ENCODE measurements at places on chromosomes 4 and X.

- DNase-seq, result no peak
Measured at GRCh38 chr4:87188932-87189331, 31.5 kb downstream of the KLHL8 start.

GRCh38 chrX:38249965-38250364 is 29.3 kb upstream of the SRPX start:
- DNase-seq, result no peak

- DNase-seq, result no peak
Measured at GRCh38 chr4:10696253-10696652, 11.7 kb upstream of the CLNK start.

GRCh38 chr4:133137571-133137970 is 11.5 kb upstream of the PCDH10 start:
- no peak for DNase-seq

- DNase-seq, result no peak
Measured at GRCh38 chrX:69357317-69357716, 146.8 kb upstream of the NALF2 start.

GRCh38 chrX:42530027-42530426 is 247.9 kb downstream of the PPP1R2C start:
- DNase-seq, result peak; percentile 46

GRCh38 chr4:44447563-44448504 is 775 bp downstream of the KCTD8 start:
- no peak for DNase-seq

DNA sequence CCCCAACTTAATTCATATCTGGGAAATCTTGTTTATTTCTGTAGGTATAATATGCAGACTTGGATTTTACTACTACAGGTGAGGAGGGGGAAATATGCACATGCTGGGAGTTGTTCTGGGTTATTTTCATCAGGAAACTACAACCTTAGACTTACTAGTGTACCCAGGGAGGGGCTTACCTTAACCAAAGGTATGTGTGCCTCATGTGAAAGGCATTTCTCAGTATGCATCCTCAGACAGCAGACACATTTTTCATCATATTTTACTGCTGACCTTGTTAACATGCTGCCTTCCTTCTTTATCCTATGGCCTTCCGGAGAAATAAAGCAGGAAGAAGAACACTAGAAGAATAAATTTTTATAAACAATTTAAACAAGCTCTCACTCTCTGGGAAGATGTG is 214.9 kb downstream of the SPANXN4 start:
- DNase-seq, result no peak

GRCh38 chr4:85520765-85521749 is 46.1 kb downstream of the ARHGAP24 start:
- no peak for DNase-seq

DNA sequence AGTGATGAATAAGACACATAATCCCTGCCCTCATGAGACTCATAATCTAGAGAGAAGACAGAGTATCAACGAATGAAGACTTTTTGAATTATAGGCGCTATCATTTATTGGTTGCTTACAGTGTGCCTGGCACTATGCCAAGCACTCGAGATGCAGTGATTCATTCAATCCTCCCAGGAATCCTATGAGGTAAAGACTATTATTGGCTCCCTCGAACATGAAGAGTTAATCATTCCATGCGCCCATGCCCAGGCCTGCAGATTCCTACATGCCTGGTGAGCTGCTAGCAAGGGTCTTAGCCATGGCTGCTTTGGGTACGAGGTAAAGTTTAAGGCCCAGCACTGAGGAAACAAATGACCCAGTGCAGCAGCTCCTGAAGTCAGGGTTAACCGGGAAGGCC is 47.0 kb downstream of the TEX13B start:
- no peak for DNase-seq

GRCh38 chr4:6265546-6265945 is 4.1 kb upstream of the WFS1 start:
- no peak for DNase-seq
